ENCODE measurements at places on chromosomes 1 and 21. TPM values are rescaled to one million over a fixed set of nuclear protein-coding genes. Genes with fewer than 3 reads are reported as not detected.

The CATSPERE gene
- 0.99 TPM for total RNA-seq

The OR2T2 gene
- total RNA-seq: not detected

The ALG6 gene
- 11.8 TPM for total RNA-seq

The CFAP141 gene
- not detected for total RNA-seq

The IRF6 gene
- under 0.01 TPM for total RNA-seq

The RNF186 gene
- total RNA-seq: not detected

The OR10Z1 gene
- total RNA-seq: under 0.01 TPM

The EGLN1 gene
- 50.9 TPM for total RNA-seq

The GBP2 gene
- total RNA-seq: 96.8 TPM

The TRIM45 gene
- total RNA-seq: 4.6 TPM

The HES2 gene
- 0.50 TPM for total RNA-seq

The TUFT1 gene
- 18.2 TPM for total RNA-seq

The GSTM3 gene
- total RNA-seq: 51.4 TPM

The C8A gene
- not detected for total RNA-seq

The GUCA2B gene
- total RNA-seq: not detected

The RIIAD1 gene
- total RNA-seq: not detected

The PTBP2 gene
- total RNA-seq: 18.2 TPM

The VWA5B1 gene
- total RNA-seq: not detected
